Calu3 (cell line): ENCODE measurements at places on chromosomes 1 and 21. TPM values are rescaled to one million over a fixed set of nuclear protein-coding genes. Genes with fewer than 3 reads are reported as not detected.

DNA sequence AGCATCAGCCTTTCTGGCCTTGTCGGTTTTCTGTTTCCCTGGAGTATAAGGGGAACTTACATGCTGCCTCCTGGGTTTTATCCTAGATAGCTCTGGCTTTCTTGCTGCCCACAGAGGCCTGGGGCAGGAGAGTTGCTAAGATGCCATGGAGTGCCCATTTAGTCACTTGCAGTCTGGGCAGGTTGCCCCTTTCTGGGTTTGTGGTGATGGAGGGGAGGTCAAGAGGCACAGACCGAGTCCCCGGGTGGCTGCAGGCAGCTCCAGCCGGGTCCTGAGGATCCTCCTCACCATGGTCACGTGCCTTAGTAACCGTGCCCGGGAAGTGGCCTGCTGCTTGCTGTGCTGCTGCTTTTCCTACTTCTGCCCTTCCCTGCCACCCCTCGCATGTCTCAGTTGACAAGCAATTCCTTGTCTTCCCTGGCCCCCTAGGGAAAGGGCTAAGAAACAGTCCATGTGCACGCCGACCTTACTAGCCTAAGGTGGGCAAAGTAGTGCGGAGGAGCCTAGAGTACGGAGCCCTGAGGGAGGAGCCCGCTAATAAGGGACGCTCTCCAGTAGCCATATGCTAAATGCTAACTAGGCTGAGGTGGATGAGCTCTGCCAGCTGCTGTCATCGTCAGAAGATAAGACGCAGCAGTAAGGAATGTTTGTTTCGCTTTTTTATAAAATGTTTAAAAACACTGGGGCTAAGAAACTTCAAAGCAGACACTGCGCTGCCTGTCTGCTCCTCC is 34.8 kb downstream of the CLCA1 start:
- no peak for DNase-seq

- peak; percentile 90 for DNase-seq
These were observed at the start of gene SNIP1 for GRCh38 chr1:37553927-37554808. SNIP1 (minus strand) TSS chr1:37554293; CDS start chr1:37554229, 64 bp downstream.

DNA sequence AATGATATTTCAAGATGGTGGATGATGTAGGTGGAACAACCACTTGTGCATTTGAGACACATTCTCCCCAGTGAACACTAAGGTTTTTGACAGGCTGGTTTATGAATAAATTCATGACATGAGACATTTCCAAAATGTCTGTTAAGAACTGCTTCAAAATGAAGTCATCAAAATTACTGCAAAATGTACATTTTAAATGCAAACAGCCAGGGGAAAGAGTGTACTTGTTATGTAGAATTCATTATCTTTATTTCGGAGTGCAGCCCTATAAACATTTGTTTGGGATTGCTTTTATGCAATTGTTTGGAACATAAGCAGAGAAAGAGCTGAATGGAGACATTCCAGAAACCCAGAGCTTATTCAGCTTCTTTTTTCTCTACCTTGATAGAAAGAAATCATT is 49.5 kb downstream of the DSCAM start:
- no peak for DNase-seq

DNA sequence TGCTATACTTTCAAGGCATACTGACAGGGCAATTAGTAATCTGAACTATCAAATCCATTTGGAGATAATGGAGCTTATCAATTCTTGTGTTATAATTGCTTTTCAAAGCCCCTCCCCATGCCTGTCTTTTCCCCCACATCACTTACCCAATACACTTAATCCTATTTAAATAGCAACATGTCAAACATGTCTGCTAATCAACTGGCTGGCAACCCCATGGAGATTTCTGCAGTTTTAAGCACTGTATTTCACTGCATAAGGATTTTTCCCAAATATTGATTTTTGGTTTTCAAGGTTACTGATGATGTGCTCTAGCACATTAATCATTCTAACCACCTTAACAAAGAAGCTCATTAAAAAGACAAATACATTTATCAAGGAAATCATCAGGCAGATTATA is 800.3 kb downstream of the PLA2G4A start:
- no peak for DNase-seq

- no peak for DNase-seq
These were observed 9.5 kb downstream of the RRP15 start for GRCh38 chr1:218294546-218294945.

Gene PIK3C2B
- 24.4 and 33.9 TPM in 2 replicates for total RNA-seq
